ENCODE measurements at places on chromosomes 2 and 18.

DNA sequence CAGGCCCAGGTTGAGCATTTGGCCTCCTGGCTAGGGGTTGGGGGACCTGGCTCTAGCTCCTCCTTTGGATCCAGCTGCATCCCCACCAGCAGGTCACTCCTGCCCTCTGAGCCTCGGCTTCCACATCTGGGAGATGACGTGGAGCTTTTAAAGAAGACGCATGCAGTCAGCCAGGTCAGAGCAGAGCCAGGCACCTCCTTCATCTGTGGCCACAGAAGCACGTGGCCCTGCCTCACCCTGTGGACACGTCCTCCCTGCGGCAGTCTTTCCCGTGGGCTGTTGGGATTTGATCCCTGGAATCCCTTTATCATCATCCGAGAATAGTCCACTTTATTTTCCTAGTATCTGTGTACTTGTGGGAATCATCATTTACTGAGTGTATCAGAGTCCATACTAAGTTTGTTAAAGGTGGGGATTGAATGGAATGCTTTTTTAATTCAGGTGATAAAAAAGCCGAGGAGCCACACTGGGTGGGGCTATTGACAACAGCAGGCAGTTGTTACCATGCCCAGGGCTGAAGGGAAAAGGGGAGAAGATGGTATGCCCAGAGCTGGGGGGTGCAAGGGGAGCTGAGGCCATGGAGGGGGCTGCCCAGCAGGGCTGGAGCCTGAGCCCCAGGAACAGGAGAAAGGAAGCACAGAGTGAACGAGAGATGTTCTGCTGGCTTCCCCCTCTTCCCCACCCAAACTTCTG, 170.1 kb downstream of the LAMA1 start:
- no peak for DNase-seq

DNA sequence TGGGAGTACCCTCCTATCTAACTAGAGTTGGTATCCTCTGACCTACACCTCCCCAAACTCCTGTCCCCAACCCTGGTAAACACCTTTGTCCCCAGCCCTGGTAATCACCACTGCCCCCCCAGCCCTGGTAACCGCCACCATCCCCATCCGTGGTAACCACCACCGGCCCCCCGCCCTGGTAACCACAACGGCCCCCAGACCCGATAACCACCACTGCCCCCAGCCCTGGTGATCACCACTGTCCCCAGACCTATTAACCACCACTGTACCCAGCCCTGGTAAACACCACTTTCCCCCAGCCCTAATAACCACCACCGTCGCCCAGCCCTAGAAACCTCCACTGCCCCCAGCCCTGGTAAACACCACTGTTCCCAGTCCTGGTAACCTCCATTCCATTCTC, 820.2 kb upstream of the SALL3 start:
- no peak for DNase-seq

DNA sequence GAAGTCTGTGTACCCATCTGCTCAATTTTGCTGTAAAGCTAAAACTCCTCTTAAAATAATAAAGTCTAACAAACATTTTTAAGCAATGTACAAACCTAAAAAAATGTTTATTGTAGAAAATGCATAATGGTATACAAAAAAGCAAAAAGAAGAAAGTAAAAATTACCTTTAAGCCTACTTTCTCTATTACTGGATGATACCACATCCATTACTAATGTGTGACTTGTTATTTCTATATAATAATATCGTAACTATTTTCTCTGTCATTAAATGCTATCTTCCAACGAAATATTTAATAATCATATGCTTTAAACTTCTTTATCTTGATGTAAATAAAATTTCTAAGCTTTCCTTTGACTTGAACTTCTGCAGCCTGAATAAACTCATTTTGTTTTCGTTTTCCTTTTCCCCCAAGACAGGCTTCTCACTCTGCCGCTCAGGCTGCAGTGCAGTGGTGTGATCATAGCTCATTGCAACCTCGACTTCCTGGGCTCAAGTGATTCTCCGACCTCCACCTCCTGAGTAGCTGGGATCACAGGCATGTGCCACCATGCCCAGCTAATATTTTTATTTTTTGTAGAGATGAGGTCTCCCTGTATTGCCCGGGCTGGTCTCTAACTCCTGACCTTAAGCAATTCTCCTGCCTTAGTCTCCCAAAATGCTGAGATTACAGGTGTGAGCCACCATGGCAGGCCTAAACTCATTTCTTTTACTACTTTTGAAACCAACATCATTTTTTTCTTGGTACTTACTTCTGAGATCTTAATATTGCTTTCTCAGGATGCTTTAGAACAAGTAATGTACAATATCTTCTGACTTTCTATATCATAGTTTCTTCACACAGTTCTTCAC, 18.1 kb upstream of the DNAH7 start:
- no peak for DNase-seq

DNA sequence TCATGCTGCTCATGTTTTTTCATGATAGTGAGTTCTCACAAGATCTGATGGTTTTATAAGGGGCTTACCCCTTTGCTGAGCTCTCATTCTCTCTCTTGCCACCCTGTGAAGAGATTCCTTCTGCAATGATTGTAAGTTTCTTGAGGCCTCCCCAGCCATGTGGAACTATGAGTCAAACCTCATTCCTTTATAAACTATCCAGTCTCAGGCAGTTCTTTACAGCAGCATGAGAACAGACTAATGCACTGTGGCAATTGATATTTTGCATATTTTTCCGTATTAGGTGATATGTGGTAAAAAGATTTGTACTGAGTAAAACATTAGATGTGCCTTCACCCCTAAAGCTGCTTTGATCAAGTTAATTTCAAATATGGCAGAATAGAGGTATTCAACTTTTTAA, 48.8 kb downstream of the RAB27B start:
- DNase-seq: no peak

- DNase-seq: no peak
Measured at GRCh38 chr2:37720533-37721200, 49.2 kb upstream of the CDC42EP3 start.
